CD4-positive, alpha-beta T cell (primary cell): ENCODE measurements at places on chromosomes 4 and X.

GRCh38 chr4:153206534-153206933, 2.3 kb downstream of the TRIM2 start:
- DNase-seq, result no peak

- no peak for DNase-seq
Measured at GRCh38 chr4:148454835-148455234, 12.6 kb upstream of the NR3C2 start.

GRCh38 chr4:112053825-112054350, 91.4 kb upstream of the FAM241A start:
- DNase-seq, result no peak

- DNase-seq, result no peak
Measured at GRCh38 chrX:12471061-12471460, 320.2 kb upstream of the PRPS2 start.

GRCh38 chr4:183008492-183008891, 90.6 kb upstream of the WWC2 start:
- no peak for DNase-seq

DNA sequence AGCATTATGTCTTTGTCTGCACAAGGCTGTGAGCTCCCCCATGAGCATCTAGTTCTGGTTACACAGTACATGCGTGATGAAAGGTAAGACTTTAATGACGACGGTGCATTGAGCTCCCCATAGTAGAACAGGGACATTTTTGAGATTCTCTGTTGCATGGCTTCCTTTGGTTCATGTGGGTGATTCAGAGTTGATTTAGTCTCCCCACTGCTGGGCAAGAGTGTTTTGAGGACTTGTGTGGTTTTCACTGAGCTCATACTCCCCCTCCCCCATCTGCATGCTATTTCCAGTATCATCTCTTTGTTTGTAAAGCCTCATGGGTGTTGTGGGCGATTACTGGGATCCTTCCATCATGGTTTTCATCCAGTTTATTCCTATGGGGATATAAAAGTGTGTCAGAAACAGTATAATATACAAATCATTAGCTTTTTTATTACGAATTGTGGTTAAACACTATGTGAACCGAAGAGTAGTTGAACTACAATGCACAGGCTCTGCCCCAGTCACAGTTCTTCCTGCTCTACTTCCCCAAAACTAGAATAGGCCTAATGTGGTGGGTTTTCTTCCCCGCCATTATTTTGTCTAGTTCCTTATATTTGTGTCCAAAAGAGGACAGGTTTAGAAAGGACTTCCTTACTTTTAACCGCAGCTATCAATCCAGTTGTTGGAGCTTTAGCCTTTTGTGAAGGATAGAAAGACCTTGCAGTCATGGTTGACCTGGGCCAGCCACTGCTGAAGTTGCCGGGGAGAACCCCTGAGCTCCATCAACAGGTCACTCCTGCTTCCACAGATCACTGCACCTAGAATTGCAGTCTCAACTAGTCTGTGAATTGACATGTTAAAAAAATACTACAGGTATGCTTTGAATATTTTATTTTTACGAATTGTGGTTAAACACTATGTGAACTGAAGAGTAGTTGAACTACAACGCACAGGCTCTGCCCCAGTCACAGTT, 30.4 kb downstream of the KIT start:
- DNase-seq, result no peak

- no peak for DNase-seq
Measured at GRCh38 chrX:16722481-16722880, 3.1 kb downstream of the SYAP1 start.

GRCh38 chr4:187893418-187893817, 102.2 kb upstream of the ZFP42 start:
- DNase-seq, result no peak

- DNase-seq, result no peak
Measured at GRCh38 chr4:186104890-186105646, 564 bp downstream of the FAM149A start.

DNA sequence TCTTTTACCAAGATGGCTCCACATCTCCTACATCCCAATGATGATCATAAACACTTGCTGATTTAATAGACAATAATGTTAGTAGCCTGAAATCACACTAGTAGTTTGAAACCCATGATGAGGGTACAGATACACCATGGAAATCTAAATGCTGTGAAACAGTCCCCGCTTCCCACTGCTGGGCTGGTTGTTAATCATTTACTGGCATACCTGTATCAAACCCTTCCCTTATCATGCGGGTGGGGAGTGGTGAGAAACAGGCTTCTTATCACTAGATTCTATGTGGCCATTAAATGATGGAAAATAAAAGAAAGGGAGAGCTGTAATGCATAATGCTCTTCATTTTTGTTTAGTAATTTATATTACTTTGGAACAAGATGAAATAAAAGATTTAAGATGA, 21.9 kb downstream of the MAOA start:
- no peak for DNase-seq

- no peak for DNase-seq
Measured at GRCh38 chrX:3142259-3143042, 101.2 kb downstream of the ARSF start.

GRCh38 chr4:141580523-141580922, 55.9 kb upstream of the IL15 start:
- DNase-seq, result no peak

DNA sequence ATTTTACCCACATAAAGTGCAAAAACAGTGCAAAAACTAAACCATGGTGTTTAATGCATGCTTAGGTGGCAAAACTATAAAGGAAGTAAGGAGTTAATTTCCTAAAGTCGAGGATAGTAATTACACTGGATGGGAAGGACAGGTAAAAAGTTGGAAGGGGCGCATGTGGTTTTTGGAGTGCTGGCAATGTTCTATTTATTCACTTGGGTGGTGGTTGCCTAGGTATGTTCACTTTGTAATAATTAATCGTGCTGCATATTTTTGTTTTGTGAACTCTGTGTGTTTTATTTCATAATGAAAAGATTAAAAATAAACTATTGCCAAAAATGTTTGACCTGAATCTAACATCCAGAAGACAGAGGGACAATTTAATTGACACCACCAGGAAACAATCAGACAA, 32.1 kb upstream of the SMARCA5 start:
- DNase-seq, result no peak

GRCh38 chrX:17669458-17669857, 67.8 kb upstream of the SCML1 start:
- no peak for DNase-seq

DNA sequence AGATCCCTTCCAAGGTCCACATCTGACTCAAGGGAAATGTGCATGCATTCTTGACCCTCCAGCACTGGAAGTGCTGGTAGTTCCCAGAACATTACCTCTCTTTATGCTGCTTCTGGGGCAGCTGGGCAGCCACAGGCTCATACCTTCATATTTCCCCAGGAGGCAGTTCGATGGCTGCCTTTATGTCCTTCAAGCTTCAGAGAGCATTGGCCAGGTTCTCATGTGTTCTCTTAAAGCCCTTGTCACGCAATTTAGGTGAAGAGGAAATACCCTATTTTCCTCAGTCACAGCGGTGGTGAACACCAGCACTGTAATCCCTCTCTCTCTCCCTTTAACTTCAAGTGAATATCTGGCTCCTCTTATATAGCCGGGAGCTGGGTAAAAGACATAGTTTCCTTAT, 134.3 kb downstream of the MID1IP1 start:
- DNase-seq, result no peak

DNA sequence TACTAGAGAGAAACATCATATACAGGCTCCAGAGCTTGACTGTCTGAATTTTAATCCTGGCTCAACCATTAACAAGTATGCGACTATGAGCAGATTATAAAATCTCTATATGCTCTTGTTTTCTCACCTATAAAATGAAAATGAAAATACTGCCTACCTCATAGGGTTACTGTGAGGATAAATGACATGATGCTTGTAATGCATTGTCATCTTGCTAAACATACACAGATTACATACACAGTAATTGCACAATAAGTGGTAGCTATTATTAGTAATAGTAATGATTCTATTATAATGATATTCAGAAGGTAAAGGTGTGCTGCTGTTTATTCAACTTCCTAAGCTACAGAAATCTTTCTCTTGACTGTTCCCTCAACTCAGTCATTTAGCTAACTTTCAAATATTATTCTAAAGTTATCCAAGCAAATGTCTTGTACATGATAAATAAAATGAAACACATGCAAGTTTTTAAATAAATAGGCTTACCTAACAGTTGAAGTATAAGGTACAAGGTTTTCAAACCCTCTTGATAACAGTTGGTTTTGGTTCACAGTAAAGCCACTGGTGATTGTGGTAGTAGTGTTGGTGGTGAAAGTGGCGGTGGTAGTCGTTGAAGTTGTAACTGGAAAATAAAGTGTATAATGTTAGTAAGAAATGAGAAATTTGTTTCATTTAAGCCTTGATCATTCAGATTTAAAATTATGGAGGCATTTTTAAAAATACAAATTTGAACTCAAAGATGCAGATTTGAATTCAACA, 38.9 kb downstream of the NUP62CL start:
- DNase-seq, result no peak

DNA sequence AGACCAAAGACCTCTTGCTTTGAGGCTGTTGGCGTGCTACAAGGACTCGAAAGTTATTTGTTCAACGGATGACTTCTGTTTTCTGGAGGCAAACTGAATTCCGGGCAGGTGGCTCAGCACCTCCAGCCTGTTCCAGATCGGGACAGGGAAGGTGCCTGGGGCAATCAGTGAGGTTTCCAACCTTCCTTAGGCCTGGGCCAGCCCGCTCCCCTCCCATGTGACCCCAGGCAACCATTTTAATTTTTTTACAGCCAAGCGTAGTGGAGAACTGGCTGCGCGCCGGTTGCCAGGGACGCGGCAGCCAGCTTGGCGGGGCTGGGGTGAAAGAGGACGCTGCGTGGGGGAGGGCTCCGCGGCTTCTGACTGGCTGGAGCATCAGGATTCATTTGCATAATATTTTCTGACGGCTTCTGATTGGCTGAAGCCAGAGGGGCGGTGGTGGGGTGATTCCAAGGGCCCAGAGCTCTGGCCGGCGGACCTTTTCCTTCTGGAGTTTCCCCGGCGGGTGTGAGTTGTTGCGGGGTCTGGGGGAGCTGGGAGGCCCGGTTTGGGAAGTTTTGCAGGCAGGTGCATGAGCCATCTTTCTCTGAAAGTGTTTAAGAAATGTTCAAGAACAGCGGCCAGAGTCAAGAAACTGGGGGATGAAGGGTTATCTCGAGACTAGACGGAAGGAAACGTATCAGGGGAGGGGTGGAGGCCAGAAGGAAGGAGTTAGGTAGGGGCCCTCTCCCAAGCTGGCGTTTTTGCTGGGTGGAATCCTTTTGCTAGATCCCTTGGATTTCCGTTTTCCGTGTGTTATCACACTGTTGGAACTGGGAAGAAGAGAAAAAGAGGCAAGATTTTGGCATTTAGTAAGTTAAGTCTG, at the start of gene MID1IP1:
Gene MID1IP1, plus strand, starts transcription at position 479 of the 865 bp plus-strand sequence. CDS start 3,488 bp downstream, outside the sequence.
- peak; percentile 78 for DNase-seq

GRCh38 chr4:3530663-3531254, 1.5 kb downstream of the LRPAP1 start:
- DNase-seq, result no peak

DNA sequence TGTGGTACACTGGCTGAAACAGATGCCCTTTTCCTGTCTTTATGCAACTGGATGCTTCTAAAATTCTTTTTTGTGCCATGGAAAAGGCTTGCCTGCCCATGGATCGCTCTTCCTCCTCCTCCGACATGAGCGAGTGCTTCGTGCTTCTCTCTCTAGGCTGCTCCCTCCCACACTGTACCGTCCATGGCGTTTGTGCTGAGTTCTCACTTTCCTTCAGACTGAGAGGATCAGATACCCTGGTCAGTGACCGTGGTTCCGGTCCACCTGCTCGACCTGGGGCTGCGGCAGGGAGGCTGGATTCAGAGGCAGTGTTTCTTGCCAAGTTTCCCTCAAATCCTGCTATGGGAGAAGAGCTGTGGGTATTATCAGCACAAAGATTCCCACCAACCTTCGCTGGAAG, 10.2 kb upstream of the CLDN24 start:
- DNase-seq, result no peak

DNA sequence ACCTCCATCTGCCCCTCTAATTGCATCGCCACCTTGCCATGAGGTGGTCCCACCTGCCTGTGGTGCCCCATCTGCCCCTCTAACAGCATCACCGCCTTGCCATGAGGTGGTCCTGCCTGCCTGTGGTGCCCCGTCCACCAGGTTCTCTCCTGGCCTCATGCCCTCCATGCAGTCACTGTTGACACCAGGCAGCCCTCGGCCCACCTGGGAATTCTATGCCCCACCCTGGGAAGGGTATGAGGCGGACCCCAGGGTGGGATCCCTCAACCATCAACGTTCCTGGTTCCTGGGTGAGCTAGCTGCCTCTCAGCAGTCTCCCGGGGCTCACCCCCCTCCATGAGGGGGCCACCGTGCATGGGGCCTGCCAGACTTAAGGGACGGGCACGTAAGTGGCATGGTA, 38.9 kb downstream of the ACOX3 start:
- DNase-seq, result no peak

GRCh38 chrX:20857746-20858145, 516.5 kb upstream of the CNKSR2 start:
- no peak for DNase-seq

GRCh38 chr4:122278976-122279375, 99.8 kb upstream of the ADAD1 start:
- no peak for DNase-seq

- no peak for DNase-seq
Measured at GRCh38 chrX:67779099-67779498, 235.3 kb downstream of the AR start.

GRCh38 chr4:26753617-26754016, 107.0 kb upstream of the STIM2 start:
- DNase-seq, result no peak

DNA sequence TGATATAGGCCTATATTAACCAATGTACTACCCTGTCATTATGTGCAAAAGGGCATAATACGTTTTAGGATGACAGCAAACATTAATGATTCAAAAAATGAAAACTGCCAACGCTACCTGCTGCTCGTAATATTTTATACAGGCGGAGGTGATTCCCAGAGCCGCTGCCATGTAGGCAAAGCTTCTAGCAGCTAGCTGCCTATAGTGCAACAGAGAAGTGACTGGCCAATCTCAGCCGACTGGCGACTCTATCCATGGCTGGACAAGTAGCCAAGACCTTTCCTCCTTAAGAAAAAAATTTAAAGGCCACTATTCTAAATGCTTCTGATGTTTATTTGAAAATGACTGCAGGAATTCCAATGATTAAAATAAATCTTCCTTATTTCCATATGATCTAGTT, 1.9 kb downstream of the PPARGC1A start:
- no peak for DNase-seq

DNA sequence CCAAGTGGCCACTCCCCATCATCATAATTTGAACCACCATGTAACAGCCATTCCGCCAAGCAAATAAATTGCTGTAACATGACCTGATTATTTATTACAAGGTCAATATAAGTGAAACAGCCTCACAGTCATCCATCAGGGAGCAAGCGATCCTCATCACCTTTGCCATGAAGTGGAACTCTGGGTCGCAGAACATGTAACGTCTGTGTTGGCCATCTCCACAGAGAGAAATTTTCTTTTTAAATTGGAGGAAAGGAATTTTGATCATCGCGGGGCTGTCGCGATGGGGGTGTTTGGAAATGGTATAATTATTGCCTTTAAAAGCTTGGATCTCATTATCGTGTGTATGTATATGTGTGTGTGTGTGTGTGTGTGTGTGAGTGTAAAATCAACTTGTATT, 90.2 kb downstream of the SHOX start:
- DNase-seq, result no peak

GRCh38 chrX:24423960-24424359, 41.1 kb upstream of the PDK3 start:
- DNase-seq, result no peak

- DNase-seq, result no peak
Measured at GRCh38 chrX:40449396-40449795, 131.4 kb upstream of the ATP6AP2 start.
